ENCODE measurements at places on chromosomes 1 and 21.

DNA sequence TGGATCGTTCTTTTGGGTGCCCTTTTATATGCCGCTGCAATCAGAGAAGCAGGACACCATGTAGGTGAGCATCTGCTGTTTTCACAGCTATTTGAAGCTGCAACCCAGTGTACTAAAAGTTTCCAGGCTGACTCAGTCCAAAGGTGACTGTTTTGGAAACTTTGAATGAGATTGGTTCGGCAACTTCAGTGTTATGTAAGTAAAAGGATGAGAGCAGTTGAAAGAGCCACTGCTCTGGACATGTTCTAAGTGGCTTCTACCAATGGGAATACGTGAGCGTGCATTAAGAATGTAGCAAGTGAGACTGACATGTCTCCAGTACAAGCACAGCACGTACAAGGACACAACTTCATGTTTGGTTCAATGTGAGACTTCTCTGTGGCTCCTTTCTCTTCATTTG lies 55.6 kb downstream of the DDR2 start:
- no peak for DNase-seq

GRCh38 chr21:44751186-44751798 lies 39.9 kb upstream of the TSPEAR start:
- DNase-seq = no peak

DNA sequence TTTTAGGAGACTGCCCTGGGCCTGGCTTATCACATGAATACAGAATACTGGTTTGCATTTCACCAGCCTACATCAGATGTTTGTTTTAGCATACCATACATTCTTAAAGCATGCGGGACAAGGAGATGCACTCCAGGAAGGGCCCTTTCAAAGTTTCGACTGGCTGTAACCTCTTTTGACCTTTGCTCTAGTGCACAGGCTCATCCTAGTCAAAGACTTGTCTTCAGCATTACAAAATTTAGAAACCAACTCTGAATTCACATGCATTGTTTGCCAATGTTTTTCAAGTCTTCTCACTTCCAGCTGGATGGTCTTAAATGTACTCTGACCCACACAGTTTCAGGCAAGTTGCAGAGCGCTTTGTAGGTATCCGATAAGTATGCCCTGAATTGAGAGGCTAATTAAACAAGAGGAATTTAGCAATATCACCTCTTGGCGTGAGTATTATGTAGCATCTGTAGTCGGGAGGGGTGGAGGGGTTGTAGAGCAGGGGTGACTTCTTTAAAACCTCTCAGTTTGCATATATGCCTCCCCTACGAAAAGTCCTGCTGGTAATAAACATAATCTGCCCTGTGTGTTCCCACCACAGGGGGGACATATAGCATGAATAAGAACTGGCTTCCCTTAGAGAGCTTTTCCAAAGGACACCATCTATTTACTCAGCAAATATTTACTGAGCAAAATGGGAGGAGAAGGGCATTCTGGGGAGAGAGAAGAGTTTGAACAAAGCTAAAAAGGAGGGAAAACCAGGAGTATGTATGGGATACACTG lies 24.4 kb upstream of the AHCYL1 start:
- no peak for DNase-seq

GRCh38 chr1:117017062-117017461 lies 15.5 kb downstream of the CD101 start:
- DNase-seq = no peak

Data from naive thymus-derived CD8-positive, alpha-beta T cell (primary cell).